ENCODE measurements at places on chromosomes 4 and X.

DNA sequence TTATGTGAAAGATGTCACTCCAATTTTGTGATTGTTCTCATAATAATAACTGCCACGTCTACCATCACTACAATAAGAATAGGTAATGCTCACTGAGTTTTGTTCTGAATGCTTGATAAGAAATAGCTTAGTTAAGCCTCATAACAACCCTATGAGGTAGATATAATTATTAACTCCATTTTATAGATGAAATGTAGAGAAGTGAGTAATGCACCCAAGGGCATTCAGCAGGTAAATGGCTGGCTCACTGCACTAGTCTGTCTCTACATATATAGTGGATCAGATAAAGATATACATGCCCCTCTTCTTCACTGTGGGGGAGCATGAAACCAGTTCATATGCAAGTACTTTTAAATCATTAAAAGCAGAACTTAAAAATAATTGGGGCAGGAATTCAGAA is 65.8 kb upstream of the SLC4A4 start:
- DNase-seq = no peak

DNA sequence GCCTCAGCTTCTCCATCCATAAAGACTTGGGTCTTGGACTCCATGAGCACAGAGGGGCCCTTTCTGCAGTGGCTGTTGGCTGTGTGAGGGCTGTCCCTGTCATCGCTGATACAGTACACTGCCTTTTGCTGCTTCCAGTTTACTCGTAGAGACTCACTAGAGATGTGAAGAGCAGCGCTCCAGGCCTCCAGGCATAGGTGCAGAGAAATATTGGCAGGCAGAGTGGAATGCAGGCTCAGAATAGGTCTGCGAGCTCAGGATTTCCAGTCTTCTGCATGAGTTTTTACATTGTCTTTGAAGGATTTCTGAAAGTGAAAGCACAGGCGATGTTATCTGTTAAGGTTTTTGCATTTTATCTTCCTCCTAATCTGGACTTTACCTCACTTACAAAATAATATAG is 97.4 kb downstream of the AASDH start:
- DNase-seq = no peak

- no peak for DNase-seq
These were observed 274.6 kb downstream of the NAF1 start for GRCh38 chr4:162891788-162892707.

GRCh38 chr4:173436771-173437265 is 37.9 kb upstream of the SCRG1 start:
- DNase-seq = no peak

GRCh38 chr4:152342293-152342692 is 193.6 kb downstream of the FBXW7 start:
- DNase-seq = no peak

GRCh38 chr4:55469979-55470378 is 74.2 kb downstream of the TMEM165 start:
- DNase-seq = no peak

DNA sequence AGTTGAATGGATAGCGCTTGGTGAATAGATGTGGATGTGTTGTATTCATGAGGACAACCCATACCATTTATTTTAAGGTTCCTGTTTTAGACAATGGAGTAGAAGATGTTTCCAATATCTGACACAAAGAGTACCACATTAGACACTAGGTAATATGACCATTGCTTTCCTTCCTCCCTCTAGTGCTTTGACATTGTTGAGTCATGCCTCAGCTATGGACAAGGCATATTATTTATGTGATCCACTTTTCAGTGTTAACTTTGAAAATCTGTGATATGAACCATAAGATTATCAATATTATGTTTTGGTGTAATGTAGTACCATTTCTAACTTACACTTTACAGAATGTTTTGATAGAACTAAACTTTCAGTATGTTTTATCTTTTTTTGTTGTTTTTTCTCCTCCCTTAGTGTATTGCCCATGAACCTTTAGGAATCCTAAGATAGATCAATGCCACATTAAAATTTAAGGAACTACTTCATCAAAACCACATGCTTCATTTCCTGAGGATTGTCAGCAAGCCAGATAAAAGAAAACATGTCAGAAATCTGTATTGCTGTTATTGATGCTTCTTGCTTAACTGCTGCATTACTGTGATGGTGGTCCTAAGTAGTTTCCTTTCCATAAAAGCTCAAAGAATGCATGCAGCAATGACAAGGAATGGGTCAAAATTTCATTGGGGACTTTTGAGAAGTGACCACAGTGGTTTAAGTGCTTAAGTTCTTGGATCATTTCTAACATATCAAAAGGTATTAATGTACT is 105.0 kb downstream of the PCDH7 start:
- DNase-seq = no peak

DNA sequence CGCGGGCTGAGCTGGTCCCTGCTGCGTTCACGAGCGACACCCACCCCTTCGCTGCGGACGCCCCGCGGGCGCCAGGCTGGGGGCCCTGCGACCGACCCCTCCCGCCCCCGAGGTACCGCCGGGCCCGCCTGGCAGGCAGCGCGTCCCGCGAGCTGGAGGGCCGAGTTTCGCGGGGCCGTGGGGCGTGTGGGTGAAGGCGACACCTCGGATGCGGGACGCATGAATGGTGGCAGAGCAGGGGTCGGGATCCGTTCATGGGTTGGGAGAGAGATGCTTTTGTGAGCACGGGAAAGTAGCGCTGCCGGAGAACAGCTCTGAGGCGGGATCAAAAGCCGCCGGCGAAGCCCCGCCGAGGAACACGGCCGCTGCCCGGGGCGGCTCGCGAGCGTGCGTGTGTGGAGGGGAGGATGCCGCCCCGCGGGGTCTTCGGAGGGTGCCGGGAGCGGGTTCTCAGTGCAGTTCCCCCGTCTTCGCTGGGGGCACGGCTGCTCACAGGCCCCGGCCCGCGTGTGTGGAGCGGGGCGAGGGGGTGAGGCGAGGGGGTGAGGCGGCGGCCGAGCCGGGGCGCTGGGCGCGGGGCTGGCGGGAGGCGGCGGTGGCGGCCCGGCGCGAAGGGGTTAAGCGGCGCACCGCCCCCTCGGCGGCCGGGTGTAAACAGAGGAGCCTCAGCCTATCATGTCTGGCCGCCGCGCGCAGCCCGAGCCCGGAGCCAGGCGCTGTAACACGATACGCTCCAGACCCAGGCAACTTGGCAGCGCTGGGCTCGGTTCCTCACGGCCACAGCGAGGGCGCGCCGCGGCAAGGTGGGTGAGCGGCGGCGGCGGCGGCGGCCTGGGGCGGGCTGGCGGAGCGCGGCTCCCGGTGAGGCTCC is 205.3 kb downstream of the TENM3 start:
- DNase-seq = peak; percentile 98

- DNase-seq = no peak
These were observed 216.6 kb upstream of the SLC7A11 start for GRCh38 chr4:138458751-138459150.

GRCh38 chr4:5609306-5610007 is 98.9 kb downstream of the EVC2 start:
- DNase-seq = no peak

- DNase-seq = no peak
These were observed 19.6 kb downstream of the PRDM5 start for GRCh38 chr4:120902925-120903324.

DNA sequence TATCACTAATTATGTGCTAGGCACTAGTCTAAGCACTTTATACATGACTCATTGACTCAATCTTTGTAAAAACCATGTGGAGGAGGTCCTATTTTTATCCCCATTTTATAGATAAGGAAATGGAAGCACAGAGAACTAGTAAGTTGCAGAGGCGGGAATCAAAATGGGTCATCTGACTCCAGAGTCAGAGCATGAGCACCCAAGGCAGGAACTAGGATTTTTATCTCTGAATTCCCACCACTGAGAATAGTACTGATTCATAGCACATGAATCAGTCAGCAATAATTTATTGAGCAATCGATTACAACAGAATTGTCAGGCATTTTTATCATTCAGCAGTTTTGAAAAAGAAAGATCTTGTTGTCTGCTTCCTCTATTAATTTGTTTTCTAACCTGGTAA is 19.3 kb downstream of the SCARB2 start:
- DNase-seq = peak; percentile 58

DNA sequence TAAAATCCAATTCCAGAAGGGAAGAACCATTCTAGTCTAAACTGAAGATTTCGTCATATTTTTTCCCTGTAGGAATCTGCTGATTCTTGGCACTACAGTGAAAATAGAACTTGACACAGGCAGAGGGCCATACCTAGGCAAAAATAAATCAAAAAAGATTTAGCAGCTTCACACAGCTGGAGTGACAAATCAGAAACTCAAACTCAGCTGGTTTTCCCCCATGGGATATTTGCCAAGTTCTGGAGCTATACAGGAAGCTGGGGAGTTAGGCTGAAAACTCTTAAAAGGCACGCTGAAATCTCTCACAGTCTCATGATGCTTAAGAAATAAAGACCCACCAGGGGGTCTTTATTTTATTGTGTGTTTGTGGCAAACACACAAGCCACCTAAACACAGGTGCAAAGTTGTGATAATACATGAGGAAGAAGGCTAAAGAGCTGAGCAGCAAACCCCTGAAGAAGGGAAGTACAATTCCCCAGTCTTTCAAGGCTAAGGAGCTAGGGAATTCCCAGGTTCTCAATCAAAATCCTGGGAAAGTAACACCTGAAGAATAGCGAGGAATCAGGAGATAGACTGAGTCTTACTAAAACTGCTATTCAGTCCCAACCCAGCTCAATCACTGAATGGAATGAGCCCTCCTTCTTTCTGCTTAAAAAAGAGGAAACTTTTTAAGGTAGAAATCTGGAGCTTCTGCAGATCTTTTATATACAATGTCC is 32.1 kb upstream of the BEND2 start:
- peak; percentile 8 for DNase-seq

GRCh38 chrX:1248331-1249061 is 20.1 kb upstream of the CSF2RA start:
- no peak for DNase-seq

DNA sequence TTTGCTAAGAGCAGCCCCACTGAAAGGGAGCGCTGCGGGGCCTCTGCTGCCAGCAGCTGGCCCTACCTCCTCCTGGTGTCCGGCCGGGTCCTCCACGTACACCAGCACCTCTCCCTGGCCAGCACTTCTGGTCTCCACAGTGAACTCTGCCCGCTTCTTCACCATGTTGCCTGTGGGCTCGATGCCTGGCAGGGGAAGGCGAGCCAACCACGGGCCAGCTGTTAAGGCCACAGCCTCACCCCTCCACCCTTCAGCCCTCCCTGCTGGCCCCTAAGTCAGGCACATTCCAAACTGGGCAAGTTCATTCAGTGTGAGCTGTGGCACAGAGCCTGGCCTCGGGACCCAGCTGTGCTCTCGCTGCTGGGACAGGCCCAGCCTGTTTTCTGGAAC is 7.8 kb downstream of the FLNA start:
- no peak for DNase-seq

GRCh38 chrX:11704725-11705495 is 39.2 kb upstream of the ARHGAP6 start:
- no peak for DNase-seq

GRCh38 chr4:14379183-14379582 is 623.1 kb upstream of the CPEB2 start:
- DNase-seq = no peak

- DNase-seq = no peak
These were observed 718 bp downstream of the SPIN3 start for GRCh38 chrX:56994375-56995270.

- no peak for DNase-seq
These were observed 83.6 kb downstream of the ANAPC10 start for GRCh38 chr4:145014365-145014764.

DNA sequence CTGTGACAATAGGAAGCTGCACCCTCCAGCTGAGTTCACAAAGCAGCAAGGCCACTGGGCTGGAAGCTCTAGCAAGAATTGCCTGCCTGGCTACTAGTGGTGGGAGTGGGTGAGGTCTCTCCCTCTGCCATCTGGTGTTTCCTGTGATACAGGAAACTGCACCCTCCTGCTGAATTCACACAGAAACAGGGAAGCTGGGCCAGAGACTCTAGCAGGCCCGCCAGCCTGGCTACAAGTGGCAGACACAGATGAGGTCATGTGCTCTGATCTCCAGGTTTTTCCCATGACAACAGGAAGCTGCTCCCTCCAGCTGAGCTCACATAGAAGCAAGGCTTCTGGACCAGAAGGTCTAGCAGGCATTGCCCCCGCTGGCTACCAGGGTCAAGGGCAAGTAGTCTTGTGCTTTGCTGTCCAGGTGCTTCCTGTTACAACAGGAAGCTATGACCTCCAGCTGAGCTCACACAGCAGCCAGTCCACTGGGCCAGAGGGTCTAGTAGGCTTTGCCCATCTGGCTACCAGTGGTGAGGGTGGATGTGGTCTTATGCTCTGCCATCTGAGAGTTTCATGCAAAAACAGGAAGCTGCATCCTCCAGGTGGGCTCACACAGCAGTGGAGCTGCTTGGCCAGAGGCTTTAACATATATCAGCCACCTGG is 41.5 kb upstream of the ZXDA start:
- DNase-seq = no peak

- peak; percentile 14 for DNase-seq
These were observed 712 bp downstream of the STX18 start for GRCh38 chr4:4541040-4541631.

DNA sequence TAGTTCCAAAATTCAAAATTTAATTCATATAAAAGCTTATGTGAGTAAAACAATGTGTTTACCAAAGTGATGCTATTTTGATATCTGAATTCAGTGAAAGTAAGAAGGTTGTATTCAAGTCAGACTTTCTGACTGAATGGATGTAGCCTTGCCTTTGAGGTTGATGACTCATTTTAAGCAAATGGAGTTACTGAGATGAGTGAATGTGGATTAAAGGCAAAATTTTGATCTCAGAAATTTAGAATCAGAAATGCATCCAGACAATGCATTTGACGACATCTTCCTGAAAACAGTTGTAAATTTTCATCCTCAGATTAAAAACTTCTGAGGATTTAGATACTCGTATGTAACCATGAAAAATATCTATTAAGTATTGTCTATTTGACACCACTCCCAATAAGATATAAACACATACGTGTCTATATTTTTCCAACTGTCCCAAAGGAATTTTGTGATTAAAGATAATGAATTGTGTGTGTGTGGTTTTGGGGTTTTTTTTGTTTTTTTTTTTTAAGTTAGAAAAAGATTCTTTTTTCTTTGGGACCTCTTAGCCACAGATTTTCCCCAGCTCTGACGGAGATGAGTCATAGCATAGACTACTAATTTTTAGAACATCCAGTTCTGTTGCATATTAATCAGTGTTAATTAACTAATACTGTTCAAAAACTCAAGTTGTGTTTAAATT is 34.4 kb downstream of the NFKB1 start:
- no peak for DNase-seq

- DNase-seq = no peak
These were observed 26.5 kb upstream of the CHRNA9 start for GRCh38 chr4:40308528-40309122.

GRCh38 chr4:8461616-8462015 is 21.0 kb downstream of the TRMT44 start:
- DNase-seq = no peak

- no peak for DNase-seq
These were observed 69.1 kb upstream of the HPGD start for GRCh38 chr4:174591243-174592021.

GRCh38 chr4:139665079-139665689 is 435 bp upstream of the MGST2 start:
- DNase-seq = no peak

GRCh38 chr4:177271915-177272766 is 37.5 kb upstream of the NEIL3 start:
- no peak for DNase-seq

Data from body of pancreas (tissue), 4 donors.